ENCODE measurements at places on chromosomes 1 and 21. TPM values are rescaled to one million over a fixed set of nuclear protein-coding genes. Genes with fewer than 3 reads are reported as not detected.

GRCh38 chr1:16152481-16153087 is 3.3 kb downstream of the EPHA2 start:
- DNase-seq = no peak

The NADK gene
- total RNA-seq = 28.0 TPM

The FAM78B gene
- 1.1 TPM for total RNA-seq

GRCh38 chr21:28773036-28773435 is 219.6 kb downstream of the LTN1 start:
- no peak for DNase-seq

All from urinary bladder (tissue), 4 donors.